Activated CD4-positive, alpha-beta T cell treated with anti-CD3 and anti-CD28 coated beads for 24 hours (primary cell): ENCODE measurements at places on chromosomes 13 and 19.

DNA sequence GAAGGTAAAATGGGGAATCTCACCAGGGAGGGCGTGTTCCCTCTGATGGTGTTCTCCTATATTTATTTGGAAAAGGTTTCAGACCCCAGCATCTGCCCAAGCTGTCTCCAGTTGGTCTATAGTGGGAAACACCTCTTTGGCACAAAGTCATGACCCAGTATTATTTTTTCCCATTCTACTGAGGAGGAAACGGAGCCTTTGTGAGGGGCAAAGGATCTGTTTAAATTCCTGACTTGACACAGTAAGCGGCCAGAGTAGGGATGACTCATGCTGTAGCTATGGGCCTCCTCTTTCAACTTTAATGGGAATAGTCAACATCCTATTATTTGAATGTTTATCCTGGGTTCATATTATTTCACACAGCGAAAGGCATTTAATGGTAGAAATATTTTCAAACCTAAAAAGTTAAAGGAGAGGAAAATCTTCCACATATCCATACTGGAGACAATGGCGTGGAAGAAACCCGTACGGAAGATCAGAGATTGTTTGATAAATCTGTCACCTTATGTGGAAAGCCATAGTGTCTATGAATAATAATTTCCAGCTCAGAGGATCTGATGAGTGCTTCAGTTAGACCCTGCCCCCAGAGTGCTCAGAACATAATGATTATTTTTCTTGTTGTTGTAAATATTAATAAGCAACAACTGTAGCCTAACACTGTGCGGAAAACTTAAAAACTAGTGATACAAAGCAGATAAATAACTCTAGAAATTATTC lies 126.0 kb downstream of the FOXO1 start:
- DNase-seq: no peak

GRCh38 chr19:19342086-19343015 lies 21.7 kb downstream of the MAU2 start:
- no peak for DNase-seq

DNA sequence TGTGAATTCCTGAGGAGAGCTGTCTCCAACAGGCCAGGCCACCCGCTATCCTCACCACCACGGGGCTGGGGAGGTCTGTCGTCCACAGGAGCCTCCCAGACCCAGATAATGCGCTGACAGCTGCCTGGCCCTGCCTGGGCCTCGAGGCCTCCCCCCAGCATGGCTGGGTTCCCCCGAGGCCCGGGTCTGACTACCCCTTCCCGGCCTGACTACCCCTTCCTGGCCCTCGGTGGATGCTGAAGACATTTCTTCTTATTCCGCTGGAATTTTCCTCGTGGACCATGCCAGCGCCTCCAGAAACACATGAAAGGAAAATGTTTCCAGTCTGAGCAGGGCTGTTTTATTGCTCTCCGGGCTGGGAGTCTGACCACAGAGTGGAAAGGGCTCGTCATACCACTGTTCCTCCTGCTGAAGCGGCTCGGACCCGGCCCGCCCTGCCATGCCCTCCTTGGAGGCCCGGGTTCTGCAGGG lies 16.8 kb upstream of the COMP start:
- DNase-seq: no peak

- no peak for DNase-seq
These were observed 2.8 kb upstream of the CERS4 start for GRCh38 chr19:8206147-8207087.

DNA sequence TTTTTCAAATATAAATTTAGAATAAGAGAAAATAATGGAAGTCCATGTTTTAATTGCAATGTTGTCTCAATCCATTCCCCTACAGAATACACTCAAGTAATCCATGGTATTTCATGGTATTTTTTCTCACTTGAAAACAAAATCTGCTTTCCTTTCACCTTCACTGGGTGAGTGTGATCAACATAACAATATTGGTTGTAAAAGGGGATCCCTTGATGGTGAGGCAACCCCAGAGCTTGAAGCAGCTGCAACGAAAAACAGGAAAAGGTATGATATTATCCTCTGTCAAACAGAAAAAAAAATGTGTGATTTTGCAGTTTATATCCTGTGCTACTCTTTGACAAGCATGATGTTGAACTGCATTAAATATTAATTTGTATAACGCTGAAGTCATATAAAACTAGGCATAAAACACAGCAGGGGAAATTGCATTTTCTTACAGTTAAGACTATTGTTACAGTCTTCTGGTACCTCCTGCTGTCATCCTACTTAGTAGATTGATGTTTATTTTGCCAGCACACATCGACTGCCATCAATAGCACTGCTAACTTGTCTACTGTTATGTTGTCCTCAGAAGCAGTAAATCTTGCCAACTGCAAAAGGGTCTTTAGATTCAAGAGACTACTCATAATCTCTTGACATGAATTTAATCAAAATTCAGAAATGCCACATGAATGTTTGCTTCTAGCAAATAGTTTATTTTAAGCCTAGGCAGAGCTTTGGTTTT lies 373.1 kb upstream of the MIR17HG start:
- no peak for DNase-seq

DNA sequence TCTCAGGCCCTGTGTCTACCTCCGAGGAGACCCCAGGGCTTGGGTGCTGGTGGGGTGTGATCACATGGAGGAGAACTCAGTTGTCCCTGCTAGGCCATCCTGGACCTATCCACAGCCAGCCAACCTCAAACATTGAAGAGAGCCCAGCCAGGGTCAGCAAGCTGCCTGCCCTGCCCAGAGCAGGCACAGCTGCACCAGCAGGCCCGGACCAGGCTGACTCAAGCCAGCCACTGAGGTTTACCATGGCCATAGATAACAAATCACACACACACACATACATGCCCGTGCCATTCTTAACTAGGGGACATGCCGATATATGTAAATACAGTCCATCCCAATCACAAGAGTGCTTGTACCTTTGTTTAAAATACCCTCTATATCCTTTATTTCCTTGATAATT lies 8.1 kb downstream of the ARHGEF7 start:
- DNase-seq: no peak

- no peak for DNase-seq
These were observed 160.6 kb downstream of the URI1 start for GRCh38 chr19:30102666-30103065.

- DNase-seq: no peak
These were observed 15.8 kb downstream of the LCP1 start for GRCh38 chr13:46166224-46166584.

DNA sequence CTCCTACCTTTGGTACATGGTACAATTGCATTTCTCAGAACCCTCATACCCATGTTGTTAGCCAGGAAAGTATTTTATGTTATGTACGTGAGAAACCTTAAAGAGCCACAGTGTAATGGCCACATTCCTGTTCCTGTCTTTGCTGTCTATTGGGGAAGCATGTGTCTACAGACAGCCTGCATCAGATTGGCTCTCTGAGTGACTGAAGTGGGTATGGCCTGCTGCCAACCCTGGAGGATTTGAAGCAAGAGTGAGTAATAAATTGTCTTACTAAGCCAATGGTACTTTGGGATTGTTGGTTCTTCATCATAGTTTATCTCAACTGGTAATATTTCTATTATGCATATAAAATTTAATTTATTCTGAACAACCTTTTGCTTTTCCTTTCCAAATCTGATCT lies 574.1 kb downstream of the LMO7 start:
- DNase-seq: no peak

- DNase-seq: no peak
These were observed 8.1 kb downstream of the BLOC1S3 start for GRCh38 chr19:45186509-45187334.

GRCh38 chr19:41707502-41707812 lies 969 bp upstream of the CEACAM5 start:
- no peak for DNase-seq

DNA sequence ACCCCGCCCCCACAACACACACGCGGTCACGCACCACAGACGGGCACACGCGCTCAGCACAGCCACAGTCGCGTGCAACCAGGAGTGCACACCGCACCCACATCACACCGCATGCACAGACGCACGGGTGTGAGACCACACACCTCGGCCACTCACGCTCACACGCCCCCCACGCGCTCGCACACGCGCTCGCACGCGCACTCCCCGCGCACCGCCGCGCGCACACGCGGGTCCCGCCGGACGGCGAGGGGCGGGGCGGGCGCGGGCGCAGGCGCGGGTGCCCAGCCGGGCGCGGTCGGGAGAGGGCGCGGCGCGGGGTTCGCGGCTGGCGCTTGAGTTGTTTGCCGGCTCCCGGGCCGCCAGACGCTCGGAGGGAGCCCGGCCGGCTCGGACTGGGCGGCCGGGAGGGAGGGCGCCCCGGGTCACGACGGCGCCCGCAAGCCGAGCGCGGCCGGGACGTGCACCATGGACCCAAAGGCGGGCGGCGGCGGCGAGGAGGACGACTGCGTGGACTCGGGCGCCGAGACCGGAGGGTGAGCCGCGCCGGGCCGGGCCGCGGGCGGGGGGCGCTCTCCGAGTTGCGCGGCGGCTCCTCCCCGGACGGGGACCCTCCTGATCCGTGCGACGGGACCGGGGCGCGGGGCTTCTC lies at the start of gene FAM124A:
FAM124A (plus strand) TSS at position 362 of the 649 bp plus-strand sequence; CDS start at position 466, 104 bp downstream.
- peak; percentile 38 for DNase-seq

- DNase-seq: no peak
These were observed 7.9 kb upstream of the PVR start for GRCh38 chr19:44635581-44636438.

DNA sequence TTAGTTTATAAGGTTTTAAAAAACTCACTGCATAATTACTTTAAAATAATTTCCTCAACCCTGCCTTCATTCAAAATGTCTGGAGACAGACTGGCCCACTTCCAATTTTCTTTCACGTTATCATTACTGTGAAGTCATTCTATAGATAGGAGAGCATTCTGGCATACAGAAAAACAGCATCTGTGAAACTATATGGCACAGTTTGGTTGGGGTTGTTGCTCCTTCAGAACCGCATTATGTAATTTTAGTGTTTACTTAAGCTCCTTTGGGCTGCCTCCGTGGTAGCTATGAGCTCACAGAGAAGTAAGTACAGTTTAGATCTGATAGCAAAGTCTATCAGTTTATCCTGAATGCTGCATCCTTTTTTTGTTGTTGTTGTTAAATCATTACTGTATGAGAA lies 104.3 kb downstream of the KCNRG start:
- no peak for DNase-seq

DNA sequence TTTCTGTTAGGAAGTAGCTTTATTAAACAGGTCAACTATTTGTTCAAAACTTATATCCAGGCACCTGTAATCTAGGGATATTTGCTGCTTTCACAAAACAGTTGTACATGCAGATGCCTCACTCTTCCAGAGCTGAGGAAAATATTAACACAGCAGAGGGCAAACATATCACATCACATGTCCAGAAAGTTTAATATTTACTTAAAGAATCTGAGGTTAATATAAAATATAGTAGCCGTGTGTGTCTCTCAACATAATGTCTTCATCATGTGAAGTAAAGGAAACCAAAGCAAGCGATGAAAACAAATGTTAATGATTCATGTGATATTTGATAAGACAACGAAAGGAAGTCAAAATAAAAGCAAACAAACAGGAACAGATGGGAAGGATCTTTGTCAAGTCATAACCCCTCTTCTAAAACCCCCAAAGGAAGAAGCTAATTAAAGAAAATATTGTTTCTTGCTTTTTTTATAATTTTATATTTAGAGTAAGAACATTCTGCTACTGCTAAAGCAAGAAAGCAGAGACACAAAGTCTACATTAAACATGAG lies 418.8 kb downstream of the DACH1 start:
- no peak for DNase-seq

- no peak for DNase-seq
These were observed 65.7 kb downstream of the ZNF536 start for GRCh38 chr19:30437869-30438268.

DNA sequence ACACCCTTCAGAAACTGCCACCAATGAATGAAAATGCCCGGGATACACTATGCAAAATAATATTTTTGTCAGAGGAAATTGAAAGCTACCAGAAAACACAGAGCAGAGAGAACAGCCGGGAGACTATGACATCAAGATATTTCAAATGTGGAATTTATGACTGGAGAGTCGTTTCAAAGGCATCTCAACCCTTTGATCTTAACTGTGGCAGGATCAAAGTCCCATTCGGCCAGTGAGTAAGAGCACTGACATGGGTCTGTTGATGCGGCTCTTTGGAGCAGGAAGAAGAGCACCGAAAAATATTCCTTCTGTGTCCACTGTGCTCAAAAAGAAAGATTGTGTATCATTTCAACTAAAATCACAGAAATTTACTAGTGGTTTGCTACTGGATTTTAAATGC lies 201.9 kb downstream of the RFC3 start:
- DNase-seq: no peak

DNA sequence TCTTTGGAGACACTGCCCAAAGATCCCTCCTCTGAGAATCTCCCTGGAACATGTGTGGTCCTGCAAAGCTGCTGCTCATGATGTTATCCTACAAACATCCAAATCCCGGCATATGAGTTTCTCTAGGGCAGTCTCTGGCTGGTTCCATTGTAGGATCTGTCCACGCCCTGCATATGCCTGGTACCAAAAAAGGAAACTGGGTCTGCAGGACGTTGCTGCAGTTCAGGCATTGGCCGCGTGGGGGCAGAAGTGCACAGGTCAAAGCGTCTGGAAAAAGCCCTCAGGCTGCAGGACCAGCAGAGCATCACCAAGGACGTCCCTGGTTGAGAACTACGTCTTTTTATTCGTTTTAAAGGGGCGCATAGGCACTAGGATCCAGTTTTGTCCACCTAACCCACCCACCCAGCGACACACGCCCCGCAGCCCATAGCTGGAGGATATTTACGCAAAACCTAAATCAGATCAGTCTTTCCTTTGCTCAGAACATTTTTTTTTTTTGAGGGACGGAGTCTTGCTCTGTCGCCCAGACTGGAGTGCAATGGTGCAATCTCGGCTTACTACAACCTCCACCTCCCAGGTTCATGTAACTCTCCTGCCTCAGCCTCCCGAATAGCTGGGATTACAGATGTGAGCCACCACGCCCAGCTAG lies 12.9 kb upstream of the ZNF564 start:
- peak; percentile 95 for DNase-seq

DNA sequence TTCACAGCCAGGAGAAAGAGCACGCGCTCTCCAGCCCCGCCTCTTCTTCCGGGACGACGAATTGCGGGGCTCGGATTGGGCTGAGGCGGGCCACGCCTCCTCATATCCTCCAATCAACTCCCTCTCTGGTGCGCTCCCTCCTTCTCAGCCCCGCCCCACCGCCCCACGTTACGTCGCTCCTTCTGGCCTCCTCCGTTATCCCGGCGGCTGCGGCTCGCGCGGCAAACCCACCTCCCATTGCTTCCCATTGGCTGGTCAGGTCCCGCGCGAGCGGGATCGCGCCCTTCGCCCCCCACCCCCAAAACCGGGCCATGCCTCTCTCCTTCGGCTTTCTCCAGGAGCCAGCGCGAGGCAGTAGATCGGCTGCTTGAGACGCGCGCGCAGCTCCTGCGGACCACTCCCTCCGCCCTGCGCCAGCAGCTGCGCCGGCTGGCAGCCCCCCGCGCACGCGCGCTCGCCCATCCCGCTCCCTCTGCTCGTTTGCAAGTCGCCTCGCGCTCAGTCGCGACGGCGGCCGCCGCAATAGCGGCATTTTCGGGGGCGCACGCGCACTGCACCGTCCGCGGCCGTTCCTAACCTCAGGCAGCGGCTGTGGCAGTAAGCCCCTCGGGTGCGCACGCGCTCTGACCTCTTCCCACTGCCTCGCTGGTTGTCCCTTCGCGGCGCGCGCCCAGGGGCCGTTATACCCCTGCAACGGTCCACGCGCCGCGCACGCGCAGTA lies 512 bp upstream of the ARHGAP35 start:
- peak; percentile 90 for DNase-seq

GRCh38 chr13:85693889-85694511 lies 105.2 kb downstream of the SLITRK6 start:
- no peak for DNase-seq
